ENCODE measurements at places on chromosomes 16 and 17. TPM values are rescaled to one million over a fixed set of nuclear protein-coding genes. Genes with fewer than 3 reads are reported as not detected.

TIGD7 gene
- 13.3 TPM for total RNA-seq

PRCD gene
- total RNA-seq, result 0.26 TPM

DNA sequence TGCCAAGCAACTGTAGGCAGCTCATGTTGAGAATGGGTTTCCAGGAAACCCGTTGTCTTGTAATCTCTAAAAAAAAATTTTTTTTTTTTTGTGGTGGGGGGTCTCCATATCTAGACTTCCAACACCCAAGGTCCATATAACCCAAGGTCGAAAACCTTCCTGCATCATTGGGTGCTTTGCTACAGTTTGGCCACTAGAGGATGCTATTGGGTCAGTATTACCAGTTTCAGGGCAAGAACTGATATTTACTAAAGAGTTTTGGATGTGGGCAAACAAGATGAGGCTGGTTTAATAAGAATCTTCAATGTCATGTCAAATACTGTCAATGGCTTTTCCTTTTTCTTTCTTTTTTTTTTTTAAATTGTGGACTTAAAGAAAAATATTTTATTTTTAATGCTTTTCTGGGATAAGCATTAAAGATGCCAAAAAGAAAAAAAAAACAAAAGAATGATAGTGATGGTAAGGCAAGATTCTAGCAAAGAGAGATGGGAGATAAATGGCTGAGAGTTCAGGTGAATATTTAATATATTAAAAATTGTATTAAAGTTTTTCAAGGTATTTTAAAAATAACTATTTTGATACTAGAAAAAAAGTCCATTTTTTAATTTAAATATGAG, 62.2 kb downstream of the DHRS7C start:
- H3K4me3 ChIP-seq, result no peak overlapping the region
- no peak for DNase-seq

DNA sequence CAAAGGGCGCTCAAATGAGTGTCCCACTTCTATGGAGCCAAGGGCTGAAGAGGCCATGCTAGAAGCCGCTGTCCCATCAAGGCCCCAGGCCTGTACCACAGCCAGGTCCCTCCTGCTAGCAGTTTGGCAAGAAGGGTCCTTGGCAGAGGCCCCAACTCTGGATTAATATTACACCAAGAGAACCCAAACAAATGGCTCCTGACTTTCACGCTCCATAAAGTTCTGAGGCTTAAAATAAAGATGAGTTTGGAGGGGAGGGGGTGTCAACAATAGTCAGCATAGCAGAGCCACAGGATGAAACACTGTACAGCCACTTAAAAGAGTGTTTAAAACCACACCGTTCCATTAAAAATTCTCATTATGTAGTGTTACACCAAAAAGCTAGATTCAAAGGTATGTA, 30.5 kb downstream of the CUEDC1 start:
- no peaks in the 10 kb centered on the region for H3K36me3 ChIP-seq
- peak overlapping the region; percentile 52 for H3K27ac ChIP-seq
- H3K4me3 ChIP-seq, result no peak overlapping the region
- no peak for DNase-seq
- H3K27me3 ChIP-seq, result no peaks in the 10 kb centered on the region
- H3K4me1 ChIP-seq, result no peaks in the 10 kb centered on the region

GDPD1 gene
- total RNA-seq, result 1.9 TPM

NXPH3 gene
- 5.8 TPM for total RNA-seq

DNA sequence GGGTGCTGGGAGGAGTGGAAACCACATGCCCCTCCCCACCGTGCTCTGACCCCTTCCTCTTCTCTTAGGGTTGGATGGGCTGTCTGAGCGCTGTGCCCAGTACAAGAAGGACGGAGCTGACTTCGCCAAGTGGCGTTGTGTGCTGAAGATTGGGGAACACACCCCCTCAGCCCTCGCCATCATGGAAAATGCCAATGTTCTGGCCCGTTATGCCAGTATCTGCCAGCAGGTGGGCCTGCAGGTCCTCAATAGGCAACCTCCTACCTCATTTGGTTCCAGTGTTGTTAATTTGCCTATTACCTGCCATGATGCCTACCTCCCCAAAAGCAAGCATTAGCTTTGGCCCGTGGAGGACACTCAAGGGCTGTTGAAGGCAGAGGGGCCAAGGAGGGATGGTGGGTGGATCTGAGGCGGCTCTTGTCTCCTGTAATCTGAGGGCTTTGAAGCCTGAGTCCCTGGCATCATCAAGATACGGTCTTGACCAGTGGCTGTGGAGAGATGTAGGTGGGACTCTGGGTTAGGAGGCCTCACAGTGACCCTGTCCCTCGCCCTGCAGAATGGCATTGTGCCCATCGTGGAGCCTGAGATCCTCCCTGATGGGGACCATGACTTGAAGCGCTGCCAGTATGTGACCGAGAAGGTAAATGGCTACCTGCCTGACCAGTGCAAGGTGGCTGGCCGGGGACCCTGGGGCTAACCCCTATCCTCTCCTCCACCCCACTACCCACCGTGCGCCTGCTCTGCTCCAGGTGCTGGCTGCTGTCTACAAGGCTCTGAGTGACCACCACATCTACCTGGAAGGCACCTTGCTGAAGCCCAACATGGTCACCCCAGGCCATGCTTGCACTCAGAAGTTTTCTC, 3.4 kb downstream of the ALDOA start:
- H3K4me3 ChIP-seq, result no peak overlapping the region
- no peak for DNase-seq
- no peaks in the 10 kb centered on the region for H3K27me3 ChIP-seq
- peak overlapping the region; percentile 67 for H3K27ac ChIP-seq

DNA sequence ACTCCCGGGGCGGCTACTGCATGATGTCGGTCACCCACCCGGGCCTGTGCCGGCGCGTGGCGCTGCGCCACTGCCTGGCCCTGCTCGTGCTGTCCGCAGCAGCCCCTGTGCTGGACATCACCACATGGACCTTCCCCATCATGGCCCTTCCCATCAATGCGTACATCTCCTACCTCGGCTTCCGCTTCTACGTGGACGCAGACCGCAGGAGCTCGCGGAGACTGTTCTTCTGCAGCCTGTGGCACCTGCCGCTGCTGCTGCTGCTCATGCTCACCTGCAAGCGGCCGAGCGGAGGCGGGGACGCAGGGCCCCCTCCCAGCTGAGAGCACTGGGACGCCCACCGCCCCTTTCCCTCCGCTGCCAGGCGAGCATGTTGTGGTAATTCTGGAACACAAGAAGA, 29.8 kb downstream of the CDRT15 start:
- no peak for DNase-seq
- H3K36me3 ChIP-seq, result no peaks in the 10 kb centered on the region
- no peaks in the 10 kb centered on the region for H3K4me1 ChIP-seq
- no peak overlapping the region for H3K4me3 ChIP-seq
- H3K27ac ChIP-seq, result no peak overlapping the region

DNA sequence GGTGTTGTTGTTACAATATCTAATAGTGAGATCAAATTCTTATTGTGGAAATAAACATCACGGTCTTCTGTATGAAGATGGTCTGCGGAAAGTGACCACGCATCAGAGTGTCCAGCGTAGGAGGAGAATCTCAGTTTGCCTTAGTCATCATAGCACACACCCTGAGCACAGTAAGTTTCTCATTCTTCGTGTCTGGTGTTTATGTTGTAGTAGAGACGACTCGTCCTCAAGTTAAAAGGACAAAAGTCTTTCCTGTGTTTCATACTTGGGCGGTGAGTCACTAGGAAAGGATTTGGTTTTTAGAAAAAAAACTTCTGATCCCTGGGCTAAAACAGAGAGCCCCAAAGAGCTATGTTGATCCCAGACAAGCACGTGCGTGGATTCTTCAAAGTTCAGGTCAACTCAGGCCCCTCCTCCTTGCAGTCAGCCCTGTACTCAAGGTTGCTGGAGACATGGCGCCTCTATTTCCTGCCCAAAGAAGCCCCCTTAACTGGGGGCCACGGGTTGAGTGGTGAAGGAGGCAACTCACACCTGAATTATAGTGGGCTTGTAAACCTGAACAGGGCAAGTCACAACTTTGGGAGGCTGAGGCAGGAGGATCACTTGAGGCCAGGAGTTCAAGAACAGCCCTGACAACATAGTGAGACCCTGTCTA, 170.4 kb downstream of the ZFHX3 start:
- H3K27me3 ChIP-seq, result no peaks in the 10 kb centered on the region
- H3K27ac ChIP-seq, result peak overlapping the region; percentile 41
- no peak overlapping the region for H3K4me3 ChIP-seq
- peaks cover 7% of the 10 kb centered on the region for H3K4me1 ChIP-seq

PYDC1 gene
- total RNA-seq, result not detected

TNFRSF13B gene
- not detected for total RNA-seq

- no peaks in the 10 kb centered on the region for H3K27me3 ChIP-seq
- H3K36me3 ChIP-seq, result no peaks in the 10 kb centered on the region
- H3K4me1 ChIP-seq, result peaks cover 16% of the 10 kb centered on the region
- no peak overlapping the region for H3K4me3 ChIP-seq
- DNase-seq, result no peak
Observed at GRCh38 chr16:11361701-11362451, 16.6 kb downstream of the RMI2 start.

DNA sequence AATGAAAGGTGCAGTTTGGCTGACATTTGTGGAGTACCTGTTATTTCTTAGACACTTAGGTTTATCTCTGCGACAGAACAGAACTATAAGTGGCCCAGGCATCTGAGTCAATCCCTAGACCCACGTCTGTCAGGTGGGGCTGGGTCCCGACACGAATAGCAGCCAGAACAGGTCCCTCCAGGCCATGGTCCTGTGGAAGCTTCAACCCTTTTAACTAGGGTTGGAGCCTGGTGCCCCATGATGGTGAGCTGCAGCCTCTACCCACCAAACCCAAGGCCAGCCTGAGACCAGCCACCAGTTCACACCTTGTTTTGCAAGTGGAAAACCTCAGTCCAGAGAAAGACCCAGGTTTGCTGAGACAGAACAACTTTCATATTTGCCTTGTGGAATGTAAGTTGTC, 74.6 kb upstream of the TMEM97 start:
- H3K4me1 ChIP-seq, result no peaks in the 10 kb centered on the region
- no peak overlapping the region for H3K27ac ChIP-seq
- H3K4me3 ChIP-seq, result no peak overlapping the region
- H3K27me3 ChIP-seq, result no peaks in the 10 kb centered on the region
- no peaks in the 10 kb centered on the region for H3K36me3 ChIP-seq

DHRS7C gene
- not detected for total RNA-seq

- no peaks in the 10 kb centered on the region for H3K36me3 ChIP-seq
- no peak overlapping the region for H3K27ac ChIP-seq
- no peaks in the 10 kb centered on the region for H3K4me1 ChIP-seq
Observed at GRCh38 chr17:63819585-63820537, 7.4 kb upstream of the PSMC5 start.

LSM12 gene
- 47.4 TPM for total RNA-seq

CDYL2 gene
- total RNA-seq, result 2.3 TPM

GRCh38 chr16:67265834-67266233, 13.5 kb upstream of the PLEKHG4 start:
- no peaks in the 10 kb centered on the region for H3K27me3 ChIP-seq
- H3K27ac ChIP-seq, result no peak overlapping the region
- H3K36me3 ChIP-seq, result no peaks in the 10 kb centered on the region
- H3K4me3 ChIP-seq, result no peak overlapping the region
- DNase-seq, result no peak

DNA sequence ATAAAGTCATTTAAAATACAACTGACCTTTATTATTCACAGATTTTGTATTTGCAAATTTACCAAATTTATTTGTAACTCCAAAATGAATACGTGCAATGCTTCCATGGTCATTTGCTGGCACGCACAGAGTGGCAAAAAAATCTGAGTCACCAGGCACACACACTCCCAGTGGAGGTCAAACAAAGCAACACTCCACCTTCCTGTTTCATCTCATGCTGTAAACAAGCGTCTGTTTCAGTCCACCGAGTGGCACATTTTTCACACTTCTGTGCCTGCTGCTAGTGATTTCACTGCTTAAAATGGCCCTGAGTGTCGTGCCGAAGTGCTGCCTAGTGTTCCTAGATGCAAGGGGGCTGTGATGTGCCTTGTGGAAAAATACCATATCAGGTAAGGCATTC, 17.8 kb upstream of the ITGAE start:
- no peak overlapping the region for H3K4me3 ChIP-seq
- no peak for DNase-seq
- H3K36me3 ChIP-seq, result no peaks in the 10 kb centered on the region
- H3K4me1 ChIP-seq, result no peaks in the 10 kb centered on the region
- H3K27ac ChIP-seq, result no peak overlapping the region
- H3K27me3 ChIP-seq, result no peaks in the 10 kb centered on the region

GRCh38 chr16:16095646-16096045, 127.6 kb downstream of the ABCC6 start:
- H3K27me3 ChIP-seq, result no peaks in the 10 kb centered on the region
- no peak overlapping the region for H3K4me3 ChIP-seq
- no peaks in the 10 kb centered on the region for H3K36me3 ChIP-seq
- no peak for DNase-seq
- H3K4me1 ChIP-seq, result peaks cover 2% of the 10 kb centered on the region

- H3K4me3 ChIP-seq, result no peak overlapping the region
- no peaks in the 10 kb centered on the region for H3K27me3 ChIP-seq
- H3K27ac ChIP-seq, result peak overlapping the region; percentile 33
- no peak for DNase-seq
- H3K36me3 ChIP-seq, result no peaks in the 10 kb centered on the region
Observed at GRCh38 chr17:41705271-41705991, 6.7 kb upstream of the GAST start.

SLC16A6 gene
- 1.5 TPM for total RNA-seq

- no peak overlapping the region for H3K4me3 ChIP-seq
- H3K27ac ChIP-seq, result no peak overlapping the region
- no peak for DNase-seq
- H3K4me1 ChIP-seq, result peaks cover 35% of the 10 kb centered on the region
- H3K36me3 ChIP-seq, result no peaks in the 10 kb centered on the region
Observed at GRCh38 chr16:89924297-89924924, 1.3 kb downstream of the TUBB3 start.

DNA sequence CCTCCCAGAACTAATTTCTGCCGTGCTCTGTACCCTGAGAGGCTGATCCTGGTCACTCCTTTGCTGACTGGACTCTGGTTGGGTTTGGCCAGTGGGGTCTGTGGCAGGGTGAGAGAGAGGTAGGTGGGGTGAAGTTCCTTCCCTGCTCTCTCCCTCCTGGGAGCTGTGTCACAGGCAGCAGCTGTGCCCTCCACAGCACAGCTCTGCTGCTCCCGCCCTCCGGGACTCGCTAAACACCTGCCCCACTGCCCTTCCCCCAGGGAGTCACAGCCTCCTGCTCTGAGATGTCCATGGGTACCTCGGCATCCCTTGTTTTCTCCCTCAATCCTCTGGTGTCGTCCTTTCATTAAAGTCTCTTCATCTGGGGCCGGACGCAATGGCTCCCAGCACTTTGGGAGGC, 66.4 kb downstream of the SRCIN1 start:
- no peak overlapping the region for H3K4me3 ChIP-seq
- no peaks in the 10 kb centered on the region for H3K36me3 ChIP-seq
- H3K27ac ChIP-seq, result no peak overlapping the region

DNA sequence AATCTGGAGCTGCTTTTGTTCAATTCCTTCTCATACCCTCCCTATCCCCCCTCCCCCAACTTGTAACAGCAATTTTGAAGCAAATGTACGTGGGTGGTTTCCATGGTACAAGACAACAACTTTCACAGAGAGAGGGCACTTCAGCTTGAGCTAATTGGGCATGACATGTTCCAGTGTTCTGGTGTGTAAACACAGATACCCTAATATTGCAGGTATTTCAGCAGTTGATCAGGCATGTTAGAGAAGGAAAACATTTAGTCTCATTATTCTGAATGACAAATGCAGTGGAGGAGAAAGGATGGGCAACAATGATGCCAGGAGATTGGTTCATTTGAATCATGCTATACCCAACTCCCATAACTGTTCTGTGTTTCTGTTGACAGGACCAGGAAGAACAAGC, 137.5 kb downstream of the TRIM37 start:
- no peaks in the 10 kb centered on the region for H3K4me1 ChIP-seq
- no peak overlapping the region for H3K27ac ChIP-seq
- no peaks in the 10 kb centered on the region for H3K36me3 ChIP-seq
- no peaks in the 10 kb centered on the region for H3K27me3 ChIP-seq
